ENCODE measurements at places on chromosomes 12 and 14.

- no peak for DNase-seq
Observed at GRCh38 chr14:24890716-24891115, 159.2 kb downstream of the STXBP6 start.

- DNase-seq: no peak
Observed at GRCh38 chr12:123036466-123037285, 56.2 kb downstream of the ARL6IP4 start.

DNA sequence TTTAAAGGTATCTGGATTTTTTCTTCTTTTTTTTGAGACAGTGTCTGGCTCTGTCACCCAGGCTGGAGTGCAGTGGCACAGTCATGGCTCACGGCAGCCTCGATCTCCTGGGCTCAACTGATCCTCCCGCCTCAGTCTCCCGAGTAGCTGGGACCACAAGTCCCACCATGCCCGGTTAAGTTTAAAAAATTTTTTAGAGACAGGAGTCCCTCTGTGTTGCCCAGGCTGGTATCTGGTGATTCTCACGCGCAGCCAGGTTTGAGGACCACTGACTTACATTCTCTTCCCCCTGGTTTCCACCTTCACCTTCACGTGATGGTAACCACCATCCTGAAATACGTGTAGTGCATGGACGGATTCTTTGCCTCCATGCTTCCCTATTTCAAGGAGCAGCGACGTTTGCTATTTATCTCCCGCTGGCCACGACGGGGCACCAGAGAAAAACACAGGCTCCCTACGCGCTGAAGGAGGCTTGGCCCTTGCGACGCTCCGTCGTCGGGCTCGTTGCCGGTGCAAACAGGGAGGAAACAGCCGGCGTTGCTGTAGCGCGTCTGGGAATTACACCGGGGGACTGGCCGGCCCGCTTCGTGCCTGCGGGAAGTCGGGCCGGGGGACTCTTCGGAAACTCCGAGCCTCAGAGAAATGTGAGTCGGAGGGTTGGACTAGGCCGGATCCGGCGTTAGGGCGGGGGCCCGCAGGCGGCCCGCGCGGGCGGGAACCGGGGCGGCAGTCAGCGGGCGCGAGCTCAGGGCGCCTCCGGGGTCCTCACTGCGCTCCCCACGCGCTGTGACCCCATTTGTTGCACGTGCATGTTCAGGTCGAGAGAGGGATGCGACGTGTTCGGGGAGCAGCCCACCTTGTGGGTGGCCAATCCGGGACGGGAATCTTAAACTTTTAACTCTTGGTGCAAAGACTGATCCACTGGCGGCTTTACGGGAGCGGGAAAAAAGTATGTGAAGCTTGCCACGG is at the start of gene TCHP:
TSS of gene TCHP (plus strand) at position 492 of the 969 bp plus-strand sequence. CDS start 2,753 bp downstream, outside the sequence.
- peak; percentile 80 for DNase-seq

GRCh38 chr12:116626153-116626552 is 67.0 kb downstream of the MAP1LC3B2 start:
- no peak for DNase-seq

DNA sequence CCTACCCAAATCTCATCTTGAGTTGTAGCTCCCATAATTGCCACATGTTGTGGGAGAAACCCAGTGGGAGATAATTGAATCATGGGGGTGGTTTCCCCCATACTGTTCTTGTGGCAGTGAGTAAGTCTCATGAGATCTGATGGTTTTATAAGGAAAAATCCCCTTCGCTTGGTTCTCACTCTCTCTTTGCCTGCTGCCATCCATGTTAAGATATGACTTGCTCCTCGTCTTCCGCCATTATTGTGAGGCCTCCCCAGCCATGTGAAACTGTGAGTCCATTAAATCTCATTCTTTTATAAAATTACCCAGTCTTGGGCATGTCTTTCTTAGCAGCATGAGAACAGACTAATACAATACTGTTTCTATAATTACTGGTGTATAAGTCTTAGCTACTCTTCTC is 6.5 kb upstream of the BCAT1 start:
- DNase-seq: no peak

DNA sequence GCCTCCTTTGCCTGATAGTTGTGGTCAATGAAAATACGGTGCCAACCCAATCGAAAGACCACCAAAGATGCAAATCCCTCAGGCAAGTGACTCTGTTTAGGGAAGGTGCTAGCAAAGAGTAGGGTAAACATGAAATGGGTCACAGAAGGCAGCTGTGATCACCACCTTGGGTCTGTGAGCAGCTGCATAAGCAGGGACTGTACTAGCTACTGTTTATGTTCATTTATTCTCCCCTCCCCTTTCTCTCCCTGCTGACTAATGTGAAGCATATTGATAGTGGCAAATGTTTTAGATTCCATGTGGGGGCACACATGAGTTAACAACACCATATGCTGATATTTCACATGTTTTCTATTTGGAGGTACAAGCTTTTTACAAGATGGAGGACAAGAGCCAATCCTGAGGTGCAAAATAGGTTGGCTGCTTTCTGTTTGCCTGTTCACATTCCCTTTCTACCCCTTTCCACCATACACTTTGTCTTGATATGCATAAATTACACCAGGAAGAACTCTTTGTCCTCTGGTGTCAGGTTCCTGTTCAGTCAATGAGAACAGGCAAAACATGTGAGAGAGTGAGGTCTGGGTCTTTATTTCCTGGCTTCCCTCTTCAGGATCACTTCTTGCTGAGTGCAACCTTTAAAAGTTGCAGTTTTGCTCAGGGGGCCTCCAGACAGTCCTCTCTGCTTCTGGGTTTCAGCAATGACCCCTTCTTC is 71.1 kb downstream of the AVPR1A start:
- no peak for DNase-seq

GRCh38 chr12:124408822-124409517 is 114.1 kb downstream of the RFLNA start:
- DNase-seq: no peak

DNA sequence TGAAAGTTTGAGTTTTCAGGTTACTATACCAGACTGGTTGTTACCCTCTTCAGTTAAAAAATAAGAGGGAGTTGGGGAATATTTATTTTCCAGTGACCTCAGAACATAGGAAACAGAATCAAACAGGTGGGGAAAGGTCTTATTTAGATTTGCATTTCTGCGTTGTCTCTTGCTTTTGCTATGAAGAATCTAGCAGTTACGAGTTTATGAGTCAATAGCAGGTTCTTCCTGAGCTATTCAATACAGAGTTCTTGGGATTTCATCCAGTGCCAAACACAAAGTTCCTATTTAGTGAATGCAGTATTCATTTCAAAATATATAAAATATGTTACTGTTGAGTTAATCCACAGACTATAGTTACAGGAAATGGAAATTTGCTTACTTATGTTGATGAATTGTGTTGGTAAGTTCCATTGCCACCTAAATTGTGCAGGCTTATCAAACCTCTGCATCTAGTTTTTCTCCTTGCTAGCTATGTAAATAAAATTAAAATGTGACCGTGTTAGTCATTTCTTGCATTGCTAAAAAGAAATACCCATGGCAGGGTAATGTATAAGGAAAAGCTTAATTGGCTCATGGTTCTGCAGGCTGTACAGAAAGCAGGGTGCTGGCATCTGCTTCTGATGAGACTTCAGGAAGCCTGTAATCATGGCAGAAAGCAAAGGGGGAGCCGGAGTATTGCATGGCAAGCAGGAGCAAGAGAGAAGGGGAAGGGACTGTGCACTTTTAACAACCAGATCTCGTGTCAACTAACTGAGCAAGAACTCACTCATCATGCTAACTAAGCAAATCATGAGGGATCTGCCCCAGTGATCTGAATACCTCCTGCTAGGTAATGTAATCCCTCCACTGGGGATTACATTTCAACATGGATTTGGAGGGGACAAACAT is 110.2 kb downstream of the KTN1 start:
- no peak for DNase-seq

DNA sequence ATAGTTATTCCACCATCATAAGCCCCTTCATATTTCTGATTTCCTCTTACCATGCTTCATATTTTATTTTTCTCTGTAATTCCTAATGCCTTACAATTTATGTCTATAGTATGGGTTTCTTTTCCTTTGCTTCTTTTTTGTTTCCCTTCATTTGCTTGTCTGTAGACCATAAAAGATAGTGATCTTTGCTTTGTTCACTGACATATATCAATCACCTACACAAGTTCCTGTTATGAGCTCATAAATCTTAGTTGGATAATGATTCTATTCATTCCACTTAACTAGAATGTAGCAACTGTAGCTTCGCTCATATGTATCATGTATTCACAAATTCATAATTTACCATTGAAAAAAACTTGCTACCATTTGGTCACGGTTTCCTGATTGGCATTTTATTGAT is 388.8 kb upstream of the ATXN7L3B start:
- DNase-seq: no peak

DNA sequence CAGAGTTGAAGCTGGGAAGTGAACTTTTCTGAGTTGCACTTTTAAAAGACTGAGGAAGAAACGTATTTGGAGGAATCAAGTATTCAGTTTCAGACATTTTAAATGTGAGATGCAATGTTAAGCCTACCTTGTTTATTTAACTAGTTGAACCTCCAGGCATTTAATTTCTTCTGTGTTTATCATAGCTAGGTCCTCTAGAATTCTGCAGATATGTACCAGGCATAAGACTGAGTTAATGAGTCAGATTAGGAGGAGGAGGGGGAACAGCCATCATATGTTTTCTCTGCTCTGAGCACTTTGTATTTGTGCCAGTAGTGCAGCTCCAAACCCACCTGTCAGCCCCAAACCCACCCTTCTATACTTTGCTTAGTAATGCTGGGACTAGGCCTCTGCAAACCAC is 16.4 kb upstream of the SAMD4A start:
- no peak for DNase-seq

DNA sequence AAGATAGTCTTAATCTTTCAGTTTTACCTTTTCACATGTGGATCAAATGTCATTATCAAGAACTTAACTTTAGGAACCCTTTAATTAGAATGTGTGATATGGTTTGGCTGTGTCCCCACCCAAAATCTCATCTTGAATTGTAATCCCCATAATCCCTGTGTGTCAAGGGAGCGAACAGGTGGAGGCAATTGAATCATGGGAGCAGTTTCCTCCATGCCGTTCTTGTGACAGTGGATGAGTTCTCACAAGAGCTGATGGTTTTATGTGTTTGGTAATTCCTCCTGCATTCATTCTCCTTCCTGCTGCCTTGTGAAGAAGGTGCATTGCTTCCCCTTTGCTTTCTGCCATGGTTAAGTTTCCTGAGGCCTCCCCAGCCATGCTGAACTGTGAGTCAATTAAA is 160.6 kb downstream of the MON2 start:
- no peak for DNase-seq

DNA sequence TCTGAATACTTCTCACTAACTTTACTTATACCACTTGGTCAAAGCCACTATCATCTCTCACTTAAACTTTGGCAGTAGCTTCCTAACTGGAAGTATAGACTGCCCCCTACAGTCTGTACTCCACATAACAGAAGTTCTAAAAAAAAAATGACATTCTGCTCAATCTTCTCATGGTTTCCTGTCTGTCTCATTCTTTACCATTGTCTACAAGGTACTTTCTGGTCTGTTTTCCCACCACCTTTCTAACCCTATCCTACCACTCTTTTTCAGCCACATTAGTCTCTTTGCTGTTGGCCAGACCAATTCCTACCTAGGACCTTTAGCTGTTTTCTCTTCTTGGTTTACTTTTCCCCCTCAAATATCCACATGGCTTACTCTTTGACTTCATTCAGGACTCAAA is 14.7 kb downstream of the CPSF6 start:
- DNase-seq: peak; percentile 22

DNA sequence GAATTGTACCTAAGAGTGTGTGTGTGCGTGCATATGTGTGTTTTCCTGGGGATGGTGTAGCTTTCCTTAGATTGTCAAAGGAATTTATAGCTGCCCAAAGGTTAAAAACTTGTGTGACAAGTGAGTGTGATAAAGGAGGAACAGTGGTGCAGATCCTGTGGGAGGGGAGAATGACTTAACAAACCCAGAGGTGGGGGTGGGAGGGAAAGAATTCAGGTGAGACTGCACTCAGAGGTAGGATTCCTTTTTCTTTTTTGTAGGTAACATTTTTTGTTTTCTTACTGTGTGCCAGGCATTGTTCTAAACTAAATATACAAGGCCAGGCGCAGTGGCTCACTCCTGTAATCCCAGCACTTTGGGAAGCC is 45.3 kb upstream of the SINHCAF start:
- DNase-seq: no peak

DNA sequence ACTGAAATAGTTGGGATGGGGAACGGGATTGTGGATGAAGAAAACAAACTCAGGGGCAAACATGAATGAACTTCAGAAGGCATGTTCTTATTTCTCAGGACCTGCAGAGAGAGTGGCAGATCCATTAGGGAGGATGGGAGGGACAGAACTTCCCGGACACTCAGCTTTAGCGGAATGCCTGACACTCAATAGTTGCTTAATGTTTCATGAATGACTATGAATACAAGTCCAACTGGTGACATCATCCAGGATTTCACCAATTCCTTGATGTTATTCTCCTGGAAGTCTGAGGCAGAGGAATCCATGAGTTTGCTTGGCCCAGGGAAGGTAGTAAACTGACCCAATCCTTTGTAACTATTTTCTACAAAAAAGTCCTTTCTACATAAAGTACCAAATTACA is 37.8 kb upstream of the LRRC10 start:
- DNase-seq: no peak

- DNase-seq: no peak
Observed at GRCh38 chr12:83185241-83185640, 498.5 kb downstream of the TMTC2 start.

DNA sequence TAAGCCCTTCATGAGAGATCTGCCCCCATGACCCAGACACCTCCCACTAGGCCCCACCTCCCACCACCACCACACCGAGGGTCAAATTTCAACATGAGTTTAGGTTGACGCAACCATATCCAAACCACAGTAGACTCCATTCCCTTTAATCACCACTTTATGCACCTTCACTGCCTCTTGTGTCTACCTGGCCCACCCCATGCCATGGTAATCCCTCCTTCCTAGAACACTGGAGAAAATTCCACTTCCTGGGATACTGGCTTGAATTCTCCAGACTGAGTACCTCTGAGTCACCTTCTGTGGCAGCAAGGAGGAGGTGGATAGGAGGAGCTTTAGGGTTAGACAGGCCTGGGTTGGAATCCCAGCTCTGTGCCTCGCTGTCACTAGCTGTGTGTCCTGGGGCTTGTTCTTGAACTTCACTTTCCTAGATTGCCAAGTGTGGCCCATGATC is 26.1 kb upstream of the CIPC start:
- no peak for DNase-seq

GRCh38 chr12:53222170-53222721 is 9.8 kb downstream of the RARG start:
- DNase-seq: no peak

GRCh38 chr14:34620115-34620514 is 9.8 kb downstream of the SNX6 start:
- no peak for DNase-seq

GRCh38 chr12:78392918-78393317 is 471.7 kb upstream of the SYT1 start:
- DNase-seq: peak; percentile 24

All from GDM1 (cell line).